ENCODE measurements at places on chromosomes 2 and 18. TPM values are rescaled to one million over a fixed set of nuclear protein-coding genes. Genes with fewer than 3 reads are reported as not detected.

The SP110 gene
- 2.2 TPM for total RNA-seq

The IL1B gene
- not detected for total RNA-seq

The GBX2 gene
- 24.4 TPM for total RNA-seq

The AGXT gene
- total RNA-seq, result not detected

The TGFBRAP1 gene
- total RNA-seq, result 19.5 TPM

DNA sequence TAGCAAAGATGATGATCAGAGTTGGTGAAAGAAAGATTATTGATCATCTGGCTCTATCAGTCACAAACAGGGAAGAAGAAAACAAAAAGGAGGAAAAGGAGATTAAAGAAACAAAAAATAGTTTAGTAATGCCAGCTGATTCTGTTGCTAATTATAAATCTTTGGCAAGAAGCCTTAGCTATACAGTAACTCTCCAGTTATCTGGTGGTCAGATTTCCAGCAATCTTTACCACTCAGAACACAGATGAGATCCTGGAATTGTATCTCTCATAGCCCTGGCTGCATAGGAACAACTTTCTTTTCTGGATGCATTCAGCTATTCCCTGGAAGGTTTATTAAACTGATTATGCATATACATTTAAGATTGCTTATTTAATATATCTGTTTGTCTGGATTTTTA lies 256.8 kb upstream of the ZEB2 start:
- DNase-seq, result no peak

GRCh38 chr2:86764661-86765309 lies 25.9 kb downstream of the CD8A start:
- DNase-seq, result peak; percentile 59

GRCh38 chr2:43846140-43846793 lies 7.5 kb downstream of the ABCG8 start:
- DNase-seq, result no peak

DNA sequence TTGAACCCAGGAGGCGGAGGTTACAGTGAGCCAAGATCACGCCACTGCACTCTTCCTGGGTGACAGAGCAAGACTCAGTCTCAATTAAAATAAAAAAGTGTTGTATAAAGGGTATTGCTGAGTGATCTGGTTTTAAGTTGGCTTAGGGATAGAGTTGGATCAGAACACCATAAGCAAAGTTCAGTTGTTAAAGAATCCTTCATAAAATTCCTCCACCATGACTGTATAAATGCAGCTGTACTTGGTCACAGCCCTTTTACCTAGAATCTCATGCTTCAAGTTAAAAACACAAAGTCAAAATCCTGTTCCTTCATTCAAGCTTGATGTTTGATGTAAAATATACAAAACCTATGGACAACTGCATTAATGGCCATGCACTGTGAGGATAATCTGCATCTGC lies 33.4 kb upstream of the PNO1 start:
- no peak for DNase-seq

DNA sequence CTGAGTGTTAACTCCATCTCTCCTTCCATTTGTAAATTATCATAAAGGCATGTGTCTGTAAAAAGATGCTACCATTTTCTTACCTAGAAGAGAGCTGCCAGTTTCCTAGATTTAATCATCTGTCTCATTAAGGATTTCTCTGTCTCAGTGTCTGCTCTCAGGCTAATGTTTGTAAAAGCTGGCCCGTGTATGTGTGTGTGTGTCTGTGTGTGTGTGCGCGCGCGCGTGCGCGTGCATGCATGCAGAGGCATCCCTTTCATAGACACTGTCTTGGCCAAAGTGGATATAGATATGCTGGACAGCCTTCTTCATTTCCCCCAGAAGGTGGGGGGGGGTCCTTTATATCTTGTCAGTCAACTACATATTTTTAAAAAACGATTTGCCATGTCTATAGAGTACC lies 18.9 kb downstream of the MGAT5 start:
- DNase-seq, result no peak

- no peak for DNase-seq
These were observed 62.6 kb downstream of the EIF5B start for GRCh38 chr2:99399795-99400194.

DNA sequence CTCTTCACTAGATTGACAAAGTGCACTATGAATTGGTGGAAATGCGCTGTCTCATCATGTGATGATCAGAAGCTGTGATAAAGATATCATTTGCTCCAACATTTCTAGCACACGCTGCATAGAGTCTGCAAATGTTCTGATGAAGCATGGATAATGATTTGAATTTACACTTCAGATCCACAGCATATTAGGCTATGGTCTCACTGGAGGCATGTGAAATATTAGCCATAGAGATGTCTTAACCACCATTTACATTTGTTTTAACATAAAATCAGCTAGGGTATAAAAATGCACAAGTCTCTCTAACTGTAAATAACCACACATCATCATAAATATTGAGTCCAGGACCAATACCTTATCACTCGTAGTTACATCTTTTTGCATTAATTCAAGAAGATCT lies 616.5 kb downstream of the NRXN1 start:
- DNase-seq, result no peak

DNA sequence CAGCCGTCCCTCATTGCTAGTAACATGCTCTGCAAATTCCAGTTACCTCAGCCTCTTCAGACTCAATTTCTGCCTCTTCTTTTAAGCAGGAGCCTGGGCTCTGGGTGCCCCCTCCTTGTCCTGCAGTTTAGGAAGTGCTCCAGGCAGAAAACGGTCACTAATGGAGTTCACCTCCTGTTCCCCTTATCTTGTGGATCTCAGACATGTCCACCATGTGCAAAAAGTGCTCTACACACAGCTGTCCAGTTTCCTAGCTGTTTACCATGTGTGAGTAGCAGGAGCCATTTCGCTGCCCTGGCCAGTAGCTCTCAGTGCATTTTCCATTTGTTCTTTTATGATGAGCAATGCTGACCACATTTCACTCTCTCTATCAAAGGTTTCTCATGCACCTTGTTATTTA lies 4.9 kb downstream of the SH3YL1 start:
- no peak for DNase-seq

GRCh38 chr2:105834931-105835330 lies 90.2 kb downstream of the NCK2 start:
- no peak for DNase-seq
